ENCODE measurements at places on chromosomes 6 and 20.

GRCh38 chr6:23980965-23981364, 145.1 kb upstream of the NRSN1 start:
- no peak for DNase-seq

- DNase-seq = no peak
These were observed 1.0 kb upstream of the NXT1 start for GRCh38 chr20:23349338-23350195.

- DNase-seq = peak; percentile 92
These were observed 84.6 kb downstream of the PDE7B start for GRCh38 chr6:135935941-135936601.

- no peak for DNase-seq
These were observed 4.9 kb upstream of the AAR2 start for GRCh38 chr20:36231331-36231730.

- peak; percentile 88 for DNase-seq
These were observed 69.3 kb downstream of the CLIC5 start for GRCh38 chr6:45946352-45946751.

Measured in fibroblast of gingiva (primary cell).